ENCODE measurements at places on chromosomes 12 and 14.

DNA sequence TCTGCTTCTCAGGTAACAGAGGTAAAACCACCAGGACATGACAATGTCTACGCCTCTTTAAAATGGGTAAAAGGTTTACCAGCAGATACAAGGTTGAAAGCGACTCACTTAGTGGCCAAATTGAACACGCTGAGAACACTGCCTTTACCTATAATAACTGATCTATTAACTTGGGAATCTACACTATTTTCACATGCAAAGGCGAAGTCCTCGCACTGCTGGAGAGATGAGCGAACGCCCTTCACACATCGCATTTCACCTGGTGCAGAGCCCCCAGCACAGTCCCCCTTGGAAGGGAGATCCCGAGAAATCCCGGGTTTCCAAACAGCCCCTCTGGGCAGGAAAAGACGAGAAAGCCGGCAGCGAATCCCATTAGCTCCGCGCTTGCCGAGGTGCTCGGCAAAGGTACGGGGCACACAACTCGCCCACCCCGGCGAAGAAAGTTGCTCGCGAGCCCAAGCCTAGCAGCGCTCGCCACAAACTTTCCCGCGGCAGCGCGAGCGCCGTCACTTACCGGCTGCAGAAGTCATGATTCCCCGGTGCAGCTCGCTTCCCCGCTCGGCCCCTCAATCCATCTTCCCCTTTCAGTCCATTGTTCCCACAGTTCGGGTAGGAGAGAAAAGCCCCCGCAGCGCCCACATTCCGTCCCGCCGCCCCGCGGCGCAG is 423 bp downstream of the FGD6 start:
- no peak for DNase-seq

DNA sequence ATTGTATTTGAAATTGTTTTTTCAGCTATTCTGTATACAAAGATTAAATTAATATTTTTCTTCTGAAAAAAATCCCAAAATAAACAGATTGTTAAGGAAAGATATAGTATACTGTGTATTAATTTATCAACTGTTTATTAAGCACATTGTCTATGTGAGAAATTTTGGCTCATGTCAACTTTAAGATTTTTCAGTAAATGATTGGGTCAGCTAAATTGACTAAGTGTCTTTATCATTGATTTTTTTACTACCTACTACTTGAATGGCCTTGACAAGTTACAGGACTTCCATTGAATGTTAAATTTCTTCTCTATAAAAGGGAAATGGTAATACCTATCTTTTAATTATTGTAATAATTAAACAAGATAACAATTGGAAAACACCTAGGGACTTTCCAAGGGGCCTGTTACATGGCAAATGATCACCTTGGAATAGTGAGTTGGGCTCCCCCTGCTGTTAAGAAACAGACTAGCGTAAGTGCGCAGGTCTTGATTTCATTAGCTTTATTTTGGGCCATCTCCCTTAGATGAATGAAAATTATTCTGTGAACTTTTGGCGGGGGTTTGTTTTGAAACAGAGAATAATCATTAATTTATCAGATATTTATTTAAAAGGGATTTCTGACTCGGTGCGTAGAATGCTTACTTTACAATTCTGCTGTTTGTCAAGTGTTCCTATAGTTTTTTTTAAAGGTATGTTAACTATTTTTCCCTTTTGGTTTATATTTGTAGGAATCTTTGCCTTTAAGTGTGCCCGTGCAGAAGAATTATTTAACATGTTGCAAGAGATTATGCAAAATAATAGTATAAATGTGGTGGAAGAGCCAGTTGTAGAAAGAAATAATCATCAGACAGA is 14.5 kb upstream of the CCT2 start:
- no peak for DNase-seq

- DNase-seq, result no peak
Measured at GRCh38 chr12:78880078-78880477, 15.5 kb downstream of the SYT1 start.

DNA sequence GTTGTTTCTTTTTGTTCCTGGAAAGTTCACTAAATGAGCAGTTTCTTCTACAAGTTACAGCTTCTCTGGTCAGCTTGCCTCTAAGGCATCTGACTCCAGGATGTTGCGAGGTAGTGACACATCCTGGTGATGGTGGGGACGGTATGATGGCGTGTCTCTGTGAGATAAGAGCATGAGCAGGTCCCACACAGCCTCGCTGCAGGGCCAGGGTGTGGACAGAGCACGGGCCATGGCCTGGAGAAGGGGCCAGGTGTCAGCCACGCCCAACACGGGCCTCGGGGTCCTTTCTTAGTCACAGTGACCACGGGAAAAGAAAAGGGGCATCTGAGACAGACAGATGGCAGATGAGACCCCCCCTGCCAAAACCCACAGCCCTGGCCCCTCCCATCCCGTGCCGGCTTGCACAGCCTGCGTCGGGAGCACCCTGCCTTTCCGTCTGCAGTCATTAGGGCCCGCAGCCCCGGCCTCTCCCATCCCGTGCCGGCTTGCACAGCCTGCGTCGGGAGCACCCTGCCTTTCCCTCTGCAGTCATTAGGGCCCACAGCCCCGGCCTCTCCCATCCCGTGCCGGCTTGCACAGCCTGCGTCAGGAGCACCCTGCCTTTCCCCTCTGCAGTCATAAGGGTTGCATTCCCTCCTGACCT is 79.3 kb upstream of the DYNC1H1 start:
- no peak for DNase-seq

DNA sequence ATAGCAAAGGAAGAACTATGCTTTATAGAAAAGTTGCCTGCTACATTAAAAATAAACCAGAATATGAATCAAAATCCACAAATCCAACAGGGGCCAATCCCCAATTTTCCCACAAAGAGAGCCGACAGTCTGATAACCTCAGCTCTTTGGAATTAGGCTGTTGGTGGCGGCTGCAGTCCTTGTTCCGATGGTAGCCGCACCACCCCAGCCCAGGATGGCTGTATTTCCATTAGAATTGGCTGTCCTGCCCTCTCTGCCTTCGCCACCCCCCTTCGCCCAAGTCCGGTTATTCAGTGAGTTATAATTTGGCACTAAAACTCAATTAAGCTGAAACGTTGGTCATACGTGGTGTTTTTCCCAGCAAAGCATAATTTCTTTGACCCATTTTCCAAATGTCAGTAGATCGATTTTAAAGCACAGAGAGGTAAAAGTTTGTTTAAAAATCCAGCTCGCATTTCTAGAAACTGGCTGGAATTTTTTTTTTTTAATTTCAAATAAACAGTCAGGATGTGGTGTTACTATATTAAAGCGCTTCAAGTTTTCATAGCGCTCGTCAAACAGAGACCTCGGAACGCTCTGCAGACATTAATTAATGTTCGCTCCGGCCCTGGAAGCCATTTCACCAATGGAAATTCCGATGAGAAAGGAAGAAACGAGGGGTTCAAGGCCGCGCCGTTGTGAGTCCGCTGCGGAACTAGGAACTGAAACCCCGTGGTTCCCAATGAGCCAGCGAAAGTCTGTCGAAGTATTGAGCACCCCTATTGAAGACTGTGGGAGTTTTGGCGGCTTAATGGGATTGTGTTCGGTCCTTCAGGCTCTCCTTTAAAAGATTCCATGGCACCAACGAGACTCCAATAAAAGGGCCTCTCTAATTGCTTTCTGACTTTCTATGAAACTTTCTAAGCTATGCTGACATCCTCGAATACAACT is 104.8 kb upstream of the DIO3 start:
- DNase-seq, result no peak

- DNase-seq, result no peak
Measured at GRCh38 chr12:21459474-21459873, 22.0 kb downstream of the PYROXD1 start.

DNA sequence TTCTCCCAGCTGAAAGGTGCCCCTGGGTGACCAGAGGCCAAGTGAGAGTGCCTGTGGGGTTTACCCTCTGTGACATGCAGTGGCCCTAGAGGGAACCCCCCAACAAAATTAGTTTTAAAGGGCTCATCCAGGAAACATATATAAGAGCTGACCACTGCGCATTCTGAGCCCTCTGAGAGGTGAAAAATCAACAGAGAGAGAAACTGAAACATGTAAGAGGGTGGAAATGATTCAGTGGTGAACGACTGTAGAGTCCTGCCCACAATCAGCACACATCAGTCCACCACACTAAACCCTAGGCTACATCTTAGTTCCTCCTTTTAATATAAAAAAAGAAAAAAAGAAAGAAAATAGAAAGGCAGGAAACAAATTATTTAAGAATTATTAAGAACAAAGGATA is 21.0 kb upstream of the ACSM4 start:
- no peak for DNase-seq

- DNase-seq, result no peak
Measured at GRCh38 chr14:95180966-95181741, 23.8 kb upstream of the DICER1 start.

GRCh38 chr12:81872400-81872799 is 113.2 kb upstream of the PPFIA2 start:
- no peak for DNase-seq

- DNase-seq, result no peak
Measured at GRCh38 chr12:46390304-46390703, 17.7 kb upstream of the SLC38A2 start.

DNA sequence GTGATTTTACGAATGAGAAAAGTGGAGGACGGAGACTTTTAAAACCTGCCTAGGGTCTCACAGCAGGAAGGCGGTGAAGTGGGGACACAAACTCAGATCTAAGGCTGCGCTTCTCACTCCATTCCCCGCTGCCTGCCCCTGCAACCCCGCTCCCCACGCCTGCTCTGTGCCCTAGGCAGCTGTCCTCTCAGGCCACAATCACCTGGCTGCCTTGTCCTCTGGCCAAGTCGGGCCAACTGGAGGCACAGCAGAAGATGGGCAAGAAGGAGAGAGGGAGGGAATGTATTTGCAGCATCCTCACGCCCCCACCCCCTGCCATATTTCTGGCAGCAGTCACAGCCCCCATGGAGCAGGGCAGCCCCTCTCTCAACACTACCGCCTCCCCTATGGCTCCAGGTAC is 94.9 kb downstream of the CHGA start:
- DNase-seq, result no peak

DNA sequence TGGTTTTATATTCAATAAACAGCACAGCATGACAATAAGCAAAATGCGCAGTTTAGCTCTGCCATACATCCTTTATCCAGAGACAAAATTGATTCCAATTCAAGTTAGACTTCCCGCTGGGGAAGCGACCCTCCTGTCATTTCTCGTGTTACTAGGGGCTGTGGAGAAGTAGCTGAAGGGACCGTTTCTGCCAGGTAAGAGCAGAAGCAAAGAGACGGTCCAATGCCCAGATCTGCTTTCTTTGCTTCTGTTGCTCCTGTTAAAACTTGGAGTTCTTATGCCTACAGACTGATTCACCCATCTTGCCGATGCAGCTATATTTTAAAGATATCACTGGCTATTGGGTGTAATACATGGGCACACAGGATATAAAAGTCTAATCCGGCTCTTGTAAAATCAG is 156.8 kb upstream of the AVPR1A start:
- no peak for DNase-seq

- DNase-seq, result no peak
Measured at GRCh38 chr14:75286313-75286712, 7.7 kb downstream of the FOS start.

- no peak for DNase-seq
Measured at GRCh38 chr12:12380949-12381593, 24.2 kb downstream of the BORCS5 start.

- DNase-seq, result no peak
Measured at GRCh38 chr14:77322250-77322902, 1.5 kb downstream of the GSTZ1 start.

GRCh38 chr14:36509069-36509917 is 10.7 kb downstream of the NKX2-1 start:
- DNase-seq, result no peak

DNA sequence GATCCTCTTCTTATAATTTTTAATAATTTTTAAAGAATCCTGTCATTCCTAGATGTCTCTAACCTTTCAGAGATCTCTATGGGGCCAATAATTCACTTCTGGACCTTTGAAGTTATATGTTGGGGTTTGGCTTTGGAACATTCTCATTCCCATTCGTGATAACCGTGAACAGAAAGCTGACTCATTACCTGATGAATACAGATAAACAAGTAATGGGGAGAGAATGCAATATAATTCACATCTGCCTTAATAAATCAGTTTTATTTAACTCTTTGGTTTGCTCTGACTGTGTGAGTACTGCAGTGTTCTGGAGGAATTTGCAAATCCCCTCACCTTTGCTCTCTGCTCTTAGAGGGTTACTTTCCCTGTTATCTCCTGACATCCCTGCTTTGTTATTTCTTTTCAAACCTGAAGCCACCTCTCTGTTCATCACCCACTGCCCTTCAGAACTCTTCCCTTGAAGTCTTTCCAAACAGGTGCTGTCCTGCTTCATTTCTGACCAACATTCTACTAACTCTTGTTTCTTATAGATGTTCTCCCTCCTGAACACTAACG is 79.6 kb upstream of the SLC38A2 start:
- no peak for DNase-seq

- DNase-seq, result no peak
Measured at GRCh38 chr14:19873178-19873577, 1.8 kb upstream of the OR4K2 start.

DNA sequence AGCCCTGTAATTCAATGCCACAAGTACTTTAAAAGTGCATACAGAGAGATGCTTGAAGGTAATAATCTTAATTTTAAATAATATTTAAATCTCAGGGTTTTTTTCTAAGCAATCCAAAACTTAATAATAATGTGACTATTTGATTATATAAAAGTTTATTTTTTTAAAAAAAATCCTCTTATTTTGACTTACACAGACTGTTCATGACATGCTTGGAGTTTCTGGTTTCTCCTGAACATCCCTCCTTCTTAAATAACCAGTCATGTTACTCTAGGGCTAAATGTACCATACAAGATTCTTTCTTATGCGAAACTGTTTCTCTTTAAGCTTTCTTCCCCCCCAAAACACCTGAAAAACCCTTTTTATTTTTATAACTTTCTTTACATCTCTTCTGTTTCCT is 58.2 kb upstream of the SLC2A13 start:
- no peak for DNase-seq

GRCh38 chr12:119231774-119232173 is 53.0 kb downstream of the HSPB8 start:
- no peak for DNase-seq

- no peak for DNase-seq
Measured at GRCh38 chr12:6049587-6049986, 74.9 kb downstream of the VWF start.

GRCh38 chr14:59819446-59820088 is 51.0 kb downstream of the RTN1 start:
- DNase-seq, result no peak

DNA sequence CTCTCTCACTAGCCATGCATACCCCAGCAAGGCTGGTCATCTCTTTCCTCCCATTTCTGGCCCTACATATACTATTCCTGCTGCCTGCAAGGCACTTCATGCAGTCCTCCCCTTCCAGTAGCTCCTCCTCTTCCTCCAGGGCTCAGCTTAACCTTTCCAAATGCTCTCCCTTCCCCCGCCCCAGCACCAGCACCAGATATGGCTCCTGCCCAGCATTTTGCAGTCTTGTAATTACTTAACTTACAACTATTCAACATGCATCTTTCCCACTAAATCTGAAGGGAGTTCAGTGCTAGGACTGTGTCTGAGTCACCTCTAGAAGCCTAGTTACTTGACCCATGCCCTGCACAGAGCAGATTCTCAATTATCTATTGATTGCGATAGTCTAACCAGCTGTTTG is 1.8 kb upstream of the FBXO21 start:
- no peak for DNase-seq
